Caudate nucleus (tissue), 63 donors: ENCODE measurements at places on chromosomes 6 and 20.

GRCh38 chr20:21510414-21511384 lies 3.2 kb downstream of the NKX2-2 start:
- no peak for DNase-seq

DNA sequence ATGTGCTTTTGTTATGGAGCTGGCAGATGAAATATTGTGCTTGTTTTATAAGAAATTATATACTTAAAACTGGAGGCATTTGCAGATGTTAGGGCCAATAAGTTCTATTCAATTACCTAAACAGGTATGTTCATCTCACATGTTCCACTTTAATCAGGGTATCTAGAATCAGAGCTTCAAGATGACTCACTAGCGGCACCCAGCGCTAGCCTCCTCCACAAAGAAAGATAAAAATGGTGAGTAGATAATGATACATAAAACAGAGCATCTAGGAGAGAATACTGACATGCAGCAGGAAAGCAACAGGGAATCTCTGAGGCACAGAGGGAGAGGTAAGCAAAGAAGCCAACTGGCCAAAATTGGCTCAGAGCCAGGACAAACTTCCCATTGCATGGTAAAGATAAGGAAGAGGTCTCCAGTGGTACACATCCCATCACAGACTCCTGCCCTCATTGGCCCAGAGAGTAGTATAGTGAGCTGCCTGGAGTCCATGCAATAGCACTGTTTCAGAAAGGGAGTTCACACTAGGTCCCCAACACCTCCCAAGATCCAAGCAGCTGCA lies 200.7 kb upstream of the SPTLC3 start:
- DNase-seq: no peak

DNA sequence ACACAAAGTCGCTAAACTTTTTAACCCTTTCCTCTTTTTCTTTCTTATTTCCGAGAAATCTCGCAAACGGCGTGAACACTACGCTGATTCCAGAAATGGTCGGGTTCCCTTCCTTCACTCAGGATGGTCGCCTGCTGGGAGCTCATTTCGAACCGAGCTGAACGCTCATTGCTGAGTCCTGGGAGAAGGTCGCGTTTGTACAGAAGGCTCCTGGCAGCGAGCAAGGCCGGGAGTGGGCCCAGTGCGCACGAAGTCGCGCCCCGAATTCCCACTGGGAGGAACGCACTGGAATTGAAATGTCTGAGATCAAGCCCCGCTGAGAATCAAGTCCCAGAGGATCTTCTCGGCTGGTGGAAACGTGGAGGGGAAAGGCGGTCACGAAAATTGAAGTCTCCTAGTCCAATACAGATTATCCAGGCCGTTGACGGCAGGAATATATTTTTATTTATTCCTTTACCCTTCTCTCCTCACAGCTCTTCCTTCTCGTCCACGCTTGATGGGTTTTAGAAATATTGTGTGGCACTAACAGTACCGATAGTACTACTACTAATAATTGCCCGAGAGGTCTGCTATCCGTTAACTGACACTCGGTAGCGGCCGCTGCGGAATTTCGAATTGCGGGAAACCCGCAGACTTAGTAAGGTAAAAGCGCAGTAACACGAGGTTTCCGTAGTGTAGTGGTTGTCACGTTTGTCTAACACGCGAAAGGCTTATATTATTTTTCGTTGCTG lies 207.2 kb upstream of the ZNF184 start:
- DNase-seq: no peak

GRCh38 chr20:12482661-12483060 lies 526.1 kb upstream of the SPTLC3 start:
- DNase-seq: no peak

DNA sequence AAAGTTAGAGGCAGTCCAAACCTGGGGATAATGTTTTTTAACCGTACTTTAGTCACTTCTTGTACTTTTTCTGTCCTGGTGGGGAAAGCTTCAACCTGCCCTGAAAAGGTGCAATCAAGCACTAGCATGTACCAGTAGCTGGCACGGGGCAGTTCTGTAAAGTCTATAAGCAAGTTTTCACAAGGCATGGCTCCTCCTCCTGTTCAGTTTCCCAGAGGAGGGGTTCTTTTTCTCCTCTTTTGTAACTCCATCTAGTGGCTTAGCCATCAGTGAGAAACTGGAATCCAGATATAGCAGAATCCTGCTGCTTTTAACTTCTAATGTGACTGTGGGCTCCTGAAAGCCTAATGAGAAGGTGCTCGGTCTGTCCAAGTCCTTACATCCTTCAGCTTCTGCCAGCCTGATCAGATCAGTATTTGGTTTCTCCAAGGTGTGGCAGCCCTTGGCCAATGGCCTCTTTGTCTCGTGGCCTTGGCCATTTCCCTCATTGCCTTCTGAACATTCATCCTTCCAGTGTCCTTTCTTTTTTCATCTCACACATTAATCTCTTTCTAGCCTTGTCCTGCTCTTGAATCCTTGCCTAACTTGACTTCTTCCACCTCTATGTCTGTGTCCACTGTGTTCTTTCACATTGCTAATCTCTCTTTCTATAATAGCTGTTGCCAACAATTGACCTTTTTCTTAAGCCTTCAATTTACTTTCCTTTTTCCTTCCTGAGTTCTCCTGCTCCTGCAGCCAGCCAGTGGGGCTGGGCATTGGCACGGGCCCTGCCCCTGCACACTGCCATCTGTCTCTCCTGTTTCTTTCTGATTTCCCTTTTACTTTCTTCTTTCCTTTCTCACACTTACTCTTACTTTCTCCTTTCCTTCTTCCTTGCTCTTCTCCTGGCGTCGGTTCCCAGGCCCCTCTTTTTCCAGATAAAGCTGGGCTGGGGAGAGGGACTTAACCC lies 222.0 kb upstream of the SYNCRIP start:
- DNase-seq: no peak
